CD14-positive monocyte (primary cell): ENCODE measurements at places on chromosomes 2 and 18. TPM values are rescaled to one million over a fixed set of nuclear protein-coding genes. Genes with fewer than 3 reads are reported as not detected.

- no peaks in the 10 kb centered on the region for H3K36me3 ChIP-seq
- no peak overlapping the region for H3K27ac ChIP-seq
- no peaks in the 10 kb centered on the region for H3K27me3 ChIP-seq
Observed at GRCh38 chr2:44086629-44087028, 82.0 kb upstream of the PPM1B start.

Gene CD28
- polyA plus RNA-seq: 0.09 TPM

GRCh38 chr2:240024766-240025165 lies 376 bp downstream of the NDUFA10 start:
- H3K27me3 ChIP-seq: no peaks in the 10 kb centered on the region
- H3K4me3 ChIP-seq: peak overlapping the region; percentile 90
- H3K27ac ChIP-seq: peak overlapping the region; percentile 40
- H3K4me1 ChIP-seq: peaks cover 13% of the 10 kb centered on the region
- H3K36me3 ChIP-seq: peaks cover 17% of the 10 kb centered on the region

DNA sequence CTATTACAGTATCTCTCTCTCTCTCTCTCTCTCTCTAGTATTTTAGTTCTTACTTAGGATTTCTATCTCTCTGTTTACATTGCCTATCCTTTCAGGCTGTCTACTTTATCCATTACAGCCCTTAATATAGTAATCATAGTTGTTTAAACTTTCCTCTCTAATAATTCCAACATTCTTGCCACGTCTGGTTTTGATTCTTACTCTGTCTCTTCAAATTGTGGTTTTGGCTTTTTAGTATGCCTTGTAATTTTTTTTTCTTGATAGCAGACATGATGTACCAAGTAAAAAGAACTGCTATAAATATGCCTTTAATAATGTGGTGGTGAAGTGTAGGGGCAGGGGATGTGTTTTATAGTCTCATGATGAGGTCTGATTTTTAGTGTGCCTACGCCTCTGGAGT lies 1809.5 kb upstream of the CELF4 start:
- no peaks in the 10 kb centered on the region for H3K36me3 ChIP-seq
- no peak overlapping the region for H3K27ac ChIP-seq
- H3K27me3 ChIP-seq: no peaks in the 10 kb centered on the region
- no peak for DNase-seq

DNA sequence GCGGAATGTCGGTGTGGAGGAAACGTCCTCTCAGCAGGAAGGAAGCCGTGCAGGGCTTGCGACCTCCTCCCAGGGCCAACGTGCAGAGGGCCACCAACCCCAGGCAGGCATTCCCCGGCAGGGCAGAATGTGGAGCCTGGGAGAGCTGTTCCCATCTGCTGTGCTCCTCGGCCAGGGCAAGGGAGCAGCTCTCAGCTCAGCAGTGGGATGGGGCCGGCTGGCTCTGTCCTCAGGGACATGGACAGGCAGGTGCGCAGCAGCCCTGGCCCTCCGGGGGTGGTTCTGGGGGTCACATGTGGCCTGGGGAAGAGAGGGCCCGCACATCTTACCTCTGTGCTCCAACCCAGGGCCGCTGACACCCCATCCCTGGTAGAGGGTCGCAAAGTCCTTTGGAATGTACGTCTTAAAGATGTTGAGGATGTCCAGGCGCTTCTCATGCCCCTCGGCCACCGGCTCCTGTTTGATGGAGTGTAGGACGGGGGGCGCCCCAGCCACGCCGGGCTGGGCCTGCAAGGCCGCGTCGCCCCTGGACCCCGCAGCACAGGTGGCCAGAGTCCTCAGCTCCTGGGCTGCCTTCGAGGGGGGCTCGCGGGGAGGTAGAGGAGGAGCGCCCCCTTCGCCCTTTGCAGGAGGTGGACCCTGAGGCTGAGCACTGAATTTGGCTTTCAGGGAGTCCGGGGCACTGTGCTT lies 116.4 kb downstream of the ZNF516 start:
- H3K4me1 ChIP-seq: peaks cover 18% of the 10 kb centered on the region
- no peak for DNase-seq
- peaks cover 44% of the 10 kb centered on the region for H3K36me3 ChIP-seq
- H3K27me3 ChIP-seq: no peaks in the 10 kb centered on the region
- no peak overlapping the region for H3K4me3 ChIP-seq

DNA sequence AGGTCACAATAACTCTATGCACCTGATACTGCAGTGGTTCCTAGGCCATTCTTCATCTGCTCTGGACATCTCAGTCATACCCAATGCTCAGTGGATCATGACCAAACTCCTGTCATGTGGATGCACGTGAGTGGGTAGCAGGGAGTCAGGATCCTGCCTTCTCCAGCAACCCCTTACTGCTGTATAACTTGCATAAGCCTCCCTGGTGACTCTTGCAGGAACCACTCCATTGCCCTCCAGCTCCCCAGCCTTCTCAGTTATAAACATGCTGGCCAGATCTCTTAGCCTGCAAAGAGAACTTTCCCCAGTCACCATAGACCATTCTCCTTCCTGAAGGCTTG lies 98.6 kb upstream of the ZNF397 start:
- H3K27me3 ChIP-seq: no peaks in the 10 kb centered on the region
- H3K4me3 ChIP-seq: no peak overlapping the region
- no peak overlapping the region for H3K27ac ChIP-seq

DNA sequence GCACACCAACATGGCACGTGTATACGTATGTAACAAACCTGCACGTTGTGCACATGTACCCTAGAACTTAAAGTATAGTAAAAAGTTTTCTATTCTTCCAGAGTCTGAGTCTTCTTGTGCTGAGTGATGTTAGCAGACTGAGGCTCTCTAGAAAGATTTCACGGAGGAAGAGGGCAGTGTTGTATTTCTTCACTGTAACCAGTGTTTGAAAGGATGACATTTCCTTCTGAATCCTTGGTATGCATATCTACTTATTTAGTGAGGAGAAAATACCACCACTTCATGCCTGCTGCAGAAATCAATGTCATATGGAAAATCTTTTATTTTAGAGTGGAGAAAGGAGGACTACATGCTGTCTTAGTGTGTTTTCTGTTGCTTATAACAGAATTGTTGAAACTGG lies 357.1 kb downstream of the CCDC85A start:
- H3K36me3 ChIP-seq: no peaks in the 10 kb centered on the region
- H3K4me1 ChIP-seq: no peaks in the 10 kb centered on the region
- H3K27me3 ChIP-seq: no peaks in the 10 kb centered on the region
- H3K4me3 ChIP-seq: no peak overlapping the region
- no peak overlapping the region for H3K27ac ChIP-seq

Gene ENOSF1
- 2.3 TPM for polyA plus RNA-seq

GRCh38 chr2:232361646-232362045 lies 16.9 kb upstream of the ALPP start:
- peaks cover 9% of the 10 kb centered on the region for H3K4me1 ChIP-seq
- no peaks in the 10 kb centered on the region for H3K36me3 ChIP-seq
- H3K27me3 ChIP-seq: no peaks in the 10 kb centered on the region
- H3K27ac ChIP-seq: no peak overlapping the region

- no peaks in the 10 kb centered on the region for H3K27me3 ChIP-seq
- H3K4me1 ChIP-seq: no peaks in the 10 kb centered on the region
- H3K4me3 ChIP-seq: no peak overlapping the region
- no peak overlapping the region for H3K27ac ChIP-seq
- no peaks in the 10 kb centered on the region for H3K36me3 ChIP-seq
Observed at GRCh38 chr2:67566285-67566684, 169.2 kb downstream of the ETAA1 start.

GRCh38 chr18:13354402-13354801 lies 135.8 kb downstream of the LDLRAD4 start:
- H3K4me3 ChIP-seq: no peak overlapping the region
- H3K27ac ChIP-seq: no peak overlapping the region
- peaks cover 32% of the 10 kb centered on the region for H3K4me1 ChIP-seq
- H3K36me3 ChIP-seq: no peaks in the 10 kb centered on the region
- no peak for DNase-seq

- H3K27me3 ChIP-seq: no peaks in the 10 kb centered on the region
- no peak overlapping the region for H3K4me3 ChIP-seq
- no peak overlapping the region for H3K27ac ChIP-seq
- H3K4me1 ChIP-seq: no peaks in the 10 kb centered on the region
Observed at GRCh38 chr2:239818531-239819011, 206.6 kb downstream of the NDUFA10 start.

DNA sequence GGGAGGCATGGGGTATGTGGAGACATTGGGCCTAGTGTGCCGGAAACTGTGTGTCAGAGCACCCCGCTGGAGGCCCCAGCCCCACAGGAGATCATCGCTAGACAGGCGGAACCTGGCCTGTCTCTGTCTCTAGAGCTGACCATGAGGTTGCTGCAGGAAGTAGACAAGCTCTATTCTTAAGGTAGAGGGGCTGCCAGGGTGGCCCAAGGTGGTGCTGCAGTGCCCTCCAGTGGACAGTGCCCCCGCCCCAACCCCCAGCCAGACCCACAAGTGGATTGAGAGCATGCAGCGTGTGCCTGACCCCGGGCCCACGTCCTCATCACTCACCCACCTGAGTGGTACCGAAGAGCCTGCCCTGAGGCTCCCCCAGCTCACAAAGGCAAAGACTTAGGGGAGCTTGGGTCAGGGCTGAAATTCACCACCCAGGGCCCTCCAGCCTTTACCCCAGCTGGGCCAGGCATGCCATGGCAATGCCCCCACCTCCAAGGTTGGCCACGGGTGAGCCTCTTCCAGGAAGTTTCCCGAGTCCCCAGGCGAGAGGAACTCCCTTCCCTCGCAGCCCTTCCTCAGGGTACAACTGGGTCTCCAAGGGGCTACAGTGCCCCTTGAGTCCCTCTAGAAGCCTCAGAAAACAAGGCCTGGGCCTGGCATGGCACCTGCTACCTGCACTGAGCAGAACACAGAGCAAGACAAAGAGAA lies 155.0 kb downstream of the TTC32 start:
- no peaks in the 10 kb centered on the region for H3K36me3 ChIP-seq
- no peaks in the 10 kb centered on the region for H3K4me1 ChIP-seq
- H3K27ac ChIP-seq: no peak overlapping the region

Gene RSAD2
- 6.0 and 6.2 TPM in 2 replicates for polyA plus RNA-seq

- no peak overlapping the region for H3K27ac ChIP-seq
- H3K4me1 ChIP-seq: peaks cover 54% of the 10 kb centered on the region
- H3K36me3 ChIP-seq: no peaks in the 10 kb centered on the region
Observed at GRCh38 chr2:26245810-26246209, 1.1 kb downstream of the HADHB start.

DNA sequence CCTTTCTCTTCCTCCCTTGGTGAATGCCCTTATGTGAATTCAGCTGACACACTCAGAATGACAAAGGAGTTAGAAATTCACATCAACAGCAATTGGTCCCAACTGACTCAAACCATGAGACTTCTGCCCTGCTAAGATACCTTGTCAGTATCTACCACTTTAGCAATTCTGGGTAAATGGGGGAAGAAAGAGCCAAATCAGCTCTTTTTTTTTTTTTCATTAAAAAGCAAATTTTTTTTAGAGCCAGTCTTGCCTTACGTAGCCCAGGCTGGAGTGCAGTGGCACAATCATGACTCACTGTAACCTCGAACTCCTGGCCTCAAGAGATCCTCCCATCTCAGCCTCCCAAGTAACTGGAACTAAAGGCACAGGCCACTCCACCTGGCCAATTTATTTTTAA lies 1.7 kb upstream of the PPP4R1 start:
- peaks cover 4% of the 10 kb centered on the region for H3K36me3 ChIP-seq
- H3K4me3 ChIP-seq: no peak overlapping the region
- no peaks in the 10 kb centered on the region for H3K27me3 ChIP-seq
- H3K27ac ChIP-seq: no peak overlapping the region

Gene TRIB2
- 0.51 TPM for polyA plus RNA-seq

DNA sequence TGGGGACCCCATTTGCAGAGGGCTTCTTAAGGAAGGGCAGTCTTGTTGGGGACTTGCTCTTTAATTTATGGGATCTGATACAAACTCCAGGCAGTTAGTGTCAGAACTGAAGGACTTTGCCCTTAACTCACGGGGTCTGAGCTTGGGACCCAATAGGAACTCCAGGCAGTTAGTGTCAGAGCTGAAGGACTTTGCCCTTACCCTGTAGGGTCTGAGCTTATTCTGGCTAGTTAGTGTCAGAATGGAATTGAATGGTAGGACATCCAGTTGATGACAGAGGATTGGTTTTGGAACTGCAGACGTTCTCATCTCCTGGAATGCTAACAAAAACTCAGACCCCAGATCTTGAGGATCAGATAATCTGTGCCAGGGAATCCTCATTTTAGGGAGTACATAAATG lies 256.9 kb upstream of the COPS8 start:
- no peaks in the 10 kb centered on the region for H3K36me3 ChIP-seq
- no peak overlapping the region for H3K4me3 ChIP-seq
- no peak for DNase-seq
- H3K27ac ChIP-seq: no peak overlapping the region

DNA sequence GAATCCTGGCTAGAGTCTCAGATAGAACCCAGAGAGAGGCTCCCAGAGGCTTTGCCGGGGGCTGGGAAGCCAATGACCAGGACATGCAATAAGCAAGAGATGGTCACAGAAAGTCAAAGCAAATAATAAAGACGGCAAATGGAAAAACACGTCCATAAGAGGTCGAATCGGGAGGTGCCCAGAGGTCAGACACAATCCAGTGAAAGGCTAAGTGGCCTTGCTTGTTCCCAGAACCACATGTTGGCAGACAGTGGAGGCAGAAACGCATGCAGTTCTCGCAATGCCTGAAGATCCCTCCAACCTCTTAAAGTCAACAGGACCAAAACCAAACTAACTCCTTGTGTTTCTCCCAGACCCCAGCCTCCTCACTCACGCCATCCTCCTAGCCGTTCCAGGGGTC lies 3.0 kb downstream of the CYB5A start:
- no peak overlapping the region for H3K4me3 ChIP-seq
- H3K27me3 ChIP-seq: no peaks in the 10 kb centered on the region
- DNase-seq: no peak
- no peak overlapping the region for H3K27ac ChIP-seq
- H3K4me1 ChIP-seq: peaks cover 14% of the 10 kb centered on the region

DNA sequence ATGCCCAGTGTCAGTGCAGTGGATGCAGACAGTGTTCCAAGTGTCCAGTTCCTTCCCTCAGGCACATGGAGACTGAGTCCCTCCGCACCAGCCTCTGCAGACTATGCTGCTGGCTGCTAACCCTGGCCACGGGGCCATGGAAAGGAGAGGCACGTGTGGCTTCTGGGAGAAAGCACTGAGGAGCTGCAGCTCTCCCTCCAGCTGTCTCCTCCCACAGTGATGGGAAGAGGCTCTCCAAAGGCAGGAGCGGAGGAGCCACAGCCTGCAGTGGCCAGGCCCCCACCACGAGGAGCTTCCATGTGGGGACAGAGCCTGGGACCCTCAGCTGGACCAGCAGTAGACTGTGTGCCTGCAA lies 141.1 kb downstream of the NDUFA10 start:
- H3K27me3 ChIP-seq: peaks cover 6% of the 10 kb centered on the region
- DNase-seq: no peak
- no peak overlapping the region for H3K27ac ChIP-seq
- H3K36me3 ChIP-seq: no peaks in the 10 kb centered on the region
- H3K4me3 ChIP-seq: no peak overlapping the region
